ENCODE measurements at places on chromosomes 5 and 9. TPM values are rescaled to one million over a fixed set of nuclear protein-coding genes. Genes with fewer than 3 reads are reported as not detected.
A peak's percentile ranks its signal among the peaks of the same experiment; 100 is the strongest.

GRCh38 chr5:133613184-133613583, 843 bp upstream of the FSTL4 start:
- DNase-seq, result no peak

The KIF12 gene
- not detected for polyA plus RNA-seq

The MSX2 gene
- 1.4 TPM for polyA plus RNA-seq

- no peak for DNase-seq
Observed at GRCh38 chr5:180212363-180213255, 3.6 kb upstream of the RASGEF1C start.

DNA sequence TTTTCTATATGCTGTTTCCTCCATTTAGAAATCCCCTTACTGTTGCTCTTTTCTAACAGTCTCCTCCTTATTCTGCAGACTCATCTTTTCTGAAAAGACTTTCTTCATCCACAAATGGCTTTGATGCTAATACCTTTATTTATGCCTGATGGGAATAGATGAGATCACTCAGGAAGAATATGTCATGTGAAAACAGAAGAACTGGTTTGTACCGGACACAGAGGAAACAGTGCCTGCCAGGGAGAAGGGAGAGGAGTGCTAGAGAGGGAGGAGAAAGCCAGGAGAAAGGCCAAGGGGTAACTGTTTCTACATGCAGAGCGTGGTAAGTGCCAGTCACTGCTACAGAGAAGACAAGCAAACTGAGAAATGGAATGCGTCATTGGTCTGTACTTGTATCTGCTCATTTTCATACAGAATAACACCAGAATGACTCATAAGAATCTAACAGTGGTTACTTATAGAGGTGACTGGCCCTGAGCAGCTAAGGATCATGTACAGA, 45.9 kb upstream of the PJA2 start:
- DNase-seq, result peak; percentile 15

GRCh38 chr9:129549139-129549538, 71.8 kb downstream of the C9orf50 start:
- no peak for DNase-seq

The ENC1 gene
- 0.58 TPM for polyA plus RNA-seq

DNA sequence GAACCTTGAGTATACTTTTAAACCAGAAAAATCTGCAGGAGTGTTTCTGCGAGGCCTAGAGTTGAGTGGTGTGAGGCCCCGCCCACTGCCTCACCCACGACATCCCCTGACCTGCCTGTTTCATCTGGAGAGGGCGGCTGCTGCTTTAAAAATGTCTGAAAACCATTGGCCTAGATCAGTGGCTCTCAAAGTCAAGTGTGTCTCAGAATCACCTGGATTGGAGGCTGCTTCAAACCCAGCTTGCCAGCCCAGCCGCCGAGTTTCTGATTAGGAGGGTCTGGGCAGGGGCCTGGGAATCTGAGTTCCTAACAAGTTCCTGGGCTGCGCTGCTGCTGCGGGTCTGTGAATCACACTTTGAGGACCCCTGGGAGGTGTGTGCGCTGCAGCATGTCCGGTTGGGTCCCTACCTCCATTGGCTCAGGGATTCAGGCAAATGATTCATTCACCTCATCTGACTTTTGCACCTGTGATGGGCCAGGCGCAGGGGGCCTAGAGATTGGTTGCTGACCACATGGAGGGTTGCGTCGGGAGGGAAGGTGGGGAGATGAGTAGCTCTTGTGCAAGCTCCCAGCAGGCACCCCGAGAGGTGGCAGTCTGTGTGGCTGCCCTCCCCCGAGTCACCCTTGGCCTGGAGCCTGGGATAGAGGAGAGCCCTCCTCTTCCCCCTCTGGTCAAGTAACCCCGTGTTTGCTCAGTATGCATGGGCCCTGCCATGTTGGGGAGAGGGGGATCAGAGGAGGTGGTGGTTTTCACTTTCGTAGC, 27.6 kb upstream of the HMCN2 start:
- DNase-seq, result no peak

The TRIM7 gene
- 21.2 TPM for polyA plus RNA-seq

GRCh38 chr9:107750741-107751566, 261.4 kb upstream of the KLF4 start:
- peak; percentile 87 for DNase-seq

DNA sequence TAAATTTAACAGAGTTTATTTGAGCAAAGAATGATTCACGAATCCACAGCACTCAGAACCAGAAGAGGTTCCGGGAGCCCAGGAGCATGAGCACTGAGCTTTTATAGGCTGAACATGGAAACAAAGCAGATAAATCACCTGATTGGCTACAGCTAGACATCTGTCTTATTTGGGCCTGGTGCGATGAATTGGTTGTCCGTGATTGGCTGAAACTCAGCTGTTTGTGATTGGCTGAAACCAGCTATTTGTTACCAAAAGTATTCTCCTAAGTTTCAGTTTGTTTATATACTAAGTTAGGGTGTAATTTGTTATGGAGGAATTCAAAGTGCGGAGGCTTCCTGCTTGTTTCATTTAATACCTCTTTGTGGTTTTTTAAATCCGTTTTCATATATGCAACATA, 15.8 kb upstream of the LCP2 start:
- no peak for DNase-seq

The FBP1 gene
- polyA plus RNA-seq, result 0.24 TPM

GRCh38 chr5:64437496-64437895, 68.3 kb upstream of the RGS7BP start:
- DNase-seq, result no peak

The RANBP3L gene
- polyA plus RNA-seq, result not detected

DNA sequence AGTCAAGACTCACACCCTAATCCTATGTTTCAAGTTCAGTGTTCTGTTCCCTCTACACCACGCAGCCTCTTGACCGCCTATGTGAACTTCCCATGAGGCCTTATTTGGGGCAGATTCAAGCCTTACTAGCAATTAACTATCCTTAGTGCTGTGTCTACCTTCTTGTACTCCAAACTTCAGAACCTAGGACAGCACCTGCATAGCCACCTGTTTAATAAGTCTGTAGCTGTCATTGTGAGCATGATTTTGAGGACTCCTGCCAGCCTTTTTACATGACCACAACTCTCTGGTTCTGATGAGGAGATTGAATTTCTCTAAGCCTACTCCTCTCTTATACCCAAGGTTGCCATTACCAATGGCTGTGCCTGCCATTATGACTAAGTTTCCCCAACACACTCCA, 50.8 kb upstream of the PCSK1 start:
- DNase-seq, result no peak

GRCh38 chr9:8062459-8062858, 262.9 kb upstream of the DMAC1 start:
- DNase-seq, result peak; percentile 33

- DNase-seq, result no peak
Observed at GRCh38 chr5:12248831-12249230, 344.6 kb upstream of the CTNND2 start.

GRCh38 chr5:10977011-10977410, 216.0 kb upstream of the DAP start:
- DNase-seq, result no peak

- no peak for DNase-seq
Observed at GRCh38 chr5:159419576-159419975, 89.3 kb upstream of the IL12B start.

- no peak for DNase-seq
Observed at GRCh38 chr9:16043756-16044578, 491.1 kb downstream of the CCDC171 start.

- no peak for DNase-seq
Observed at GRCh38 chr5:167877114-167877722, 414.2 kb upstream of the WWC1 start.

DNA sequence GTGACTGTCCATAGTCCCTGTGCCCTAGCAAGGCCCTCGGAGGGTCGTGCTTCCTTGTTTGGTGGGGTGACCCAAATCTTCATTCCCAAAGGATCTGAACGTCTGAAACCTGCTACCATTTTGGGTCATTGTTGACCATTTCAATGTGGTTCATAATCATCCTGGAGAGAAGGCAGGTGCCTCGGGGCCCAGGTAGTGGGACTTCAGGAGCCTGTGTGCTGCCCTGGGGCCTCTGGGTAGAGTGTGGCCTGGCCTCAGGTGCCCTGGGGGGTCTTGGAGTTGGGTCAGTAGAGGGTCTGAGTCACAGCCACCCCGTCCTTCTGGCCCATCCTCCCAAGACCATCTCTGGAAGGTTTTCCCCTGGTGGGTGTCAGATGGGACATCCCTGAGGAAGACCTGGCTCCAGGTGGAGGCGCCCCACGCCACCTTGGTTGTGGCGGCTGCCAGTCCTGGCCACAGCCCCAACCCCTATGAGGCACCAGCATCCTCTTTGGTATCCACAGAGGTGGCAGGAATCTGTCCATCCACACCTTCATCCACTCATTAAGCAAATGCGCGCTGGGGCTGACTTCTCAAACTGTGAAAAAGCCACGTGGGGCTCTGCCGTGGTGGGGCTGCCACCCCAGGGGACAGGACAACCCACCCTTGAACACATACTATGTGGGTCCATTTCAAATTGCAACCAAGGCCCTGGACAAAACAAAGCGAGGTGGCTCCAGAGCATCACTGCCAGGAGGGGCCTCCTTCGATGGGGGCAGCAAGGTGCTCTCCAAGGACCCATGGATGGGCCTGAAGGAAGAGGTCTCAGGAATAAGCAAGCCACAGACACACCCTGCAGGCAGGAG, 41.6 kb upstream of the FCN1 start:
- peak; percentile 28 for DNase-seq

DNA sequence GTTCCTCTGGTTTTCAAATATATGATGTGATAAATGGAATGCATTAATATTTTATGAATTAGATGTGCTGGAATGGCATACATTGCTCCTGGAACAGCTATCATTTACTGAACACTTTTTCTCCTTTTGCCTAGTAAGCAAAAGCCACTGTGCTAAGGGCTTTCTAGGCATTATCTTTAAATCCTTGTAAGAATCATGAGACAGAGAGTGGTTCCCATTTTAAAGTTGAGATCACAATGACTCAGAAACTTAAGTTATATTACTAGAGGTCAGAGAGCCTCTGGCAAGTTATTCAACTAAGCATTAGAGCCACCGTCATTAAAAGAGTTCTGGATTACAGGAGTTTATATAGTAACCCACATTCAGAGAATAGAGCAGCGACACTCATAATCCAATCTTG, 26.7 kb upstream of the FSD1L start:
- no peak for DNase-seq

- no peak for DNase-seq
Observed at GRCh38 chr5:66666778-66667177, 70.6 kb downstream of the MAST4 start.

The SPINK7 gene
- not detected for polyA plus RNA-seq

The LCN9 gene
- polyA plus RNA-seq, result not detected

GRCh38 chr9:134493461-134494272, 147.9 kb upstream of the COL5A1 start:
- no peak for DNase-seq

GRCh38 chr5:81241961-81242648, 9.0 kb downstream of the CKMT2 start:
- DNase-seq, result no peak

The C1QTNF3 gene
- polyA plus RNA-seq, result 0.38 TPM

The HBEGF gene
- polyA plus RNA-seq, result 14.5 TPM

The FAM53C gene
- 50.3 TPM for polyA plus RNA-seq

- no peak for DNase-seq
Observed at GRCh38 chr5:168991311-168991710, 309.6 kb downstream of the SLIT3 start.

The HAVCR1 gene
- polyA plus RNA-seq, result 0.01 TPM

The DNAI1 gene
- polyA plus RNA-seq, result 0.04 TPM

DNA sequence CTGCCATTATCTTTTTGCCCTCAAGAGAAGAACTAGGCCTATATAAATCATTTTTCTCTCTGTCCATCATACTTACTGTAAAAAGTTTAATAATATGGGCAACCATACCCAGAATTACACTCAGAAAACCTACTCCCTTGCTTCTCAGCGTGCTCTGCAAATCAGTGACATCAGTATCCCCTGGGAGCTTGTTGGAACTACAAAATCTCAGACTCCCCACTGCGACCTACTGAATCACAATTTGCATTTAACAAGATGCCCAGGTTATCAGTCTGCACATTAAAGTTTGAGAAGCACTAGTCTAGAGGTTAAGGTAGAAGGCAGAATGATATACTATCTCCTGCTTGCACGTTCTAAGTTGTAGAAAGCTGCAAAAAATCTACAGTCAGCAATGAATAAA, 127.2 kb downstream of the MLLT3 start:
- no peak for DNase-seq

The LEAP2 gene
- polyA plus RNA-seq, result 2.4 TPM

- DNase-seq, result no peak
Observed at GRCh38 chr9:111961009-111961408, 64.4 kb downstream of the UGCG start.

DNA sequence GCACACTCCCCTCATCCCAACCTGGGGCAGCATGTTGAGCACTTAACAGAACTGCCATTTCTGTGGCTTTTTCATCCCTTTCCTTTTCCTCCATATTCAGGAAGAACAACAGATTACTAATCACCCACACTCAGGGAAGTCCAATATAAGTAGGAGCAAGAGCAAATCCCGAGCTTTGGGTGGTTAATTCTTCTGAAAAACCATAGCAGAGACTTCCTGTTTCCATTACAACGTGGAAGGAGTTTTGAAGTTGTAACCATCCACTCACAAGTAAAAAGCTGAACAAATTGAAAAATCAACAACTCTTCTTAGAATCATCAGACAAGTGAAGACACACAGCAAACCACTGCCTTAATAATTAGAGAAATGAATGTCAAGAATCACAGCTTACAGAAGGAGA, 8.2 kb downstream of the CTSL start:
- DNase-seq, result no peak

DNA sequence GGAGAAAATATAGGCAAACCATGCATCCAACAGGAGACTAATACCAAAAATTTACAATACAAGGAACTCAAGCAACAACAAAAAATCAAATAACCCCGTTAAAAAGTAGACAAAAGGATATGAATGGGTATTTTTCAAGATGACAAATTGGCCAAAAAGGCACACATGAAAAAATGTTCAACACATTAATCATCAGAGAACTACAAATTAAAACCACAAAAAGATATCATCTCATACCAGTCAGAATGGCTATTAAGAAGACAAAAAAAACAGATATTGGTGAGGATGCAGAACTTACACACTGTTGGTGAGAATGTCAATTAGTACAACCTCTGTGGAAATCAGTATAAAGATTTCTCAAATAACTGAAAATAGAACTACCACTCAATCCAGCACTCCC, 35.0 kb downstream of the TEX10 start:
- DNase-seq, result no peak

The BARHL1 gene
- polyA plus RNA-seq, result not detected

The SIT1 gene
- 0.10 TPM for polyA plus RNA-seq

- DNase-seq, result no peak
Observed at GRCh38 chr5:145403992-145404391, 431.1 kb downstream of the PRELID2 start.

The CRHBP gene
- polyA plus RNA-seq, result 0.03 TPM

GRCh38 chr9:136433849-136434579, 5.6 kb downstream of the INPP5E start:
- no peak for DNase-seq

The DND1 gene
- 0.61 TPM for polyA plus RNA-seq

Data from psoas muscle (tissue), 8 donors.